Daoy (cell line): ENCODE measurements at places on chromosomes 3 and 15. TPM values are rescaled to one million over a fixed set of nuclear protein-coding genes. Genes with fewer than 3 reads are reported as not detected.

Gene LNP1
- 7.1 and 8.3 TPM in 2 replicates for total RNA-seq

Gene FBXL2
- 2.6 and 3.7 TPM in 2 replicates for total RNA-seq

Gene CDCP1
- total RNA-seq: 12.9 and 20.6 TPM in 2 replicates

- no peak for DNase-seq
These were observed 162.8 kb downstream of the PTPRG start for GRCh38 chr3:61724183-61724582.

GRCh38 chr3:13217736-13218540 lies 144.7 kb upstream of the IQSEC1 start:
- peak; percentile 71 for DNase-seq

- no peak for DNase-seq
These were observed 53.5 kb downstream of the DTWD1 start for GRCh38 chr15:49674370-49674769.

GRCh38 chr15:73746883-73747282 lies 6.3 kb downstream of the INSYN1 start:
- peak; percentile 48 for DNase-seq

- peak; percentile 35 for DNase-seq
These were observed 230.4 kb upstream of the CHRM5 start for GRCh38 chr15:33737687-33738601.
